ENCODE measurements at places on chromosomes 6 and 20. TPM values are rescaled to one million over a fixed set of nuclear protein-coding genes. Genes with fewer than 3 reads are reported as not detected.

The LGSN gene
- total RNA-seq: 4.8 TPM

The OR2H1 gene
- not detected for total RNA-seq

The THBD gene
- 25.5 TPM for total RNA-seq

The HNF4A gene
- total RNA-seq: 15.4 TPM

The BMP5 gene
- total RNA-seq: 0.05 TPM

The C6orf120 gene
- 14.1 TPM for total RNA-seq

Measured in A549 treated with DMSO at 1 μM for 4 hours (cell line).